ENCODE measurements at places on chromosomes 1 and 21.

GRCh38 chr1:9908871-9909233, 1.2 kb downstream of the CTNNBIP1 start:
- no peak for DNase-seq

- DNase-seq: no peak
Observed at GRCh38 chr1:61149010-61149860, 66.9 kb downstream of the NFIA start.

DNA sequence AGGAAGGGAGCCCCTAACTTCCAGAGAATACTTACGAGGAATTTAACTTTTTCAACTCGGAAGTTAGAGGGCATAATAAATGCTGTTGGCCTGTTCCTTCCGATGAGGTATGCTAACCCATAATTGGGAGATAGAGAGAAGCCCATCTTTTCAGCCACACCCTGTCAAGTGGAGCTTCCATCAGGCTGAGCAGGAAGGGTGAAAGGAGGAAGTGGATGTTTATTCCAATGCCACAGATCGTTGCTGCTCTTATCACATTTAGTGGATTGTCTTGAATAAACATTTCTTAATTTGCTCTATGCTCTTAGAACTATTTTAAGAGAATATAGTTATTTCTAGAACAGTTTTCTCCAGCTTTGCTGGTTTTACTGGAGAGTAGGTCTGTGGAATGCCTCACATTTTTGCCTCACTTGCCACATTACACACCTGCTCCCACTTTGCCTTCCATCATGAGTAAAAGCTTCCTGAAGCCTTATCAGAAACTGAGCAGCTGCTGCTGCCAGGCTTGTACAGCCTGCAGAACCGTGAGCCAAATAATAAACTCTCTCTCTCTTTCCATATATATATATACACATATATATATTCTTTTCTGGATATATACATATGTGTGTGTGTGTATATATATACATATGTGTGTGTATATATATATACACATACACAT, 60.0 kb upstream of the RGS21 start:
- DNase-seq: no peak

- no peak for DNase-seq
Observed at GRCh38 chr21:35236090-35236489, 187.0 kb upstream of the RUNX1 start.

DNA sequence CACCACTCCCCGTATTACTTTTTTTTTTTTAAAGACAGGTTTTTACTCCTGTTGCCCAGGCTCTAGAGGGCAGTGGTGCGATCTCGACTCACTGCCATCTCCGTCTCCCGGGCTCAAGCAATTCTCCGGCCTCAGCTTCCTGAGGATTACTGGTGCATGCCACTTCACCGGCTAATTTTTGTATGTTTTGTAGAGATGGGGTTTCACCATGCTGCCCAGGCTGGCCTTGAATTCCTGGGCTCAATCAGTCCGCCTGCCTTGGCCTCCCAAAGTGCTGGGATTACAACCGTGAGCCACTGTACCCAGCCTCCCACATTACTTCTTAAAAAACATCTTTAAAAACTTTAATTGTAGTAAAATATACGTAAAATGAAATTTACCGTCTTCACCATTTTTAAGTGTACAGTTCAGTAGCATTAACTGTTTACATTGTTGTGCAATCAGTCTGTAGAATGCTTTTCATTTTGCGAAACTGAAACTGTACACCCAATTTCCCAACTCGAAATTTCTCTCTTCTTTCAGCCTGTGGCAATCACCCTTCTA, 77.0 kb downstream of the ZMYM4 start:
- no peak for DNase-seq

- DNase-seq: no peak
Observed at GRCh38 chr1:109807822-109808680, 44.3 kb upstream of the EPS8L3 start.

DNA sequence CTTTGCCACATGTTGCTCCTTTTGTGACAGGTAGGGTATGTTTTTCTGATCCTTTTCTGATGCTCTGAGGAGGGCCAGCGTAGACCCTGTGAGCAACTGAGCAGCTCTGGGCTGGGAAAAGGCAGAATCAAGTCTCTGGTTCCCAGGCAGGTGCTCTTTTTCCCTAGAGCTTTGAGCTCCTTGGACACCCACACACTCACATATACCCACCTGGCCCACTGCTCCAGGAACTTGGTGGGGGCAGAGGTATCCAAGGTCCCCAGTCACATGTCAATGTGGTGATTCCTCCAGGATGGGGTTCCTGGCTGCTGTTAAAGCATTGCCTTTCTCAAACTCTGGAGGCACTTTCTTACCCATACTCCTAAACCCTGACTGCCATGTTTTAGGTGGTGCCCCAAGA, 5.4 kb downstream of the CD2 start:
- DNase-seq: no peak

DNA sequence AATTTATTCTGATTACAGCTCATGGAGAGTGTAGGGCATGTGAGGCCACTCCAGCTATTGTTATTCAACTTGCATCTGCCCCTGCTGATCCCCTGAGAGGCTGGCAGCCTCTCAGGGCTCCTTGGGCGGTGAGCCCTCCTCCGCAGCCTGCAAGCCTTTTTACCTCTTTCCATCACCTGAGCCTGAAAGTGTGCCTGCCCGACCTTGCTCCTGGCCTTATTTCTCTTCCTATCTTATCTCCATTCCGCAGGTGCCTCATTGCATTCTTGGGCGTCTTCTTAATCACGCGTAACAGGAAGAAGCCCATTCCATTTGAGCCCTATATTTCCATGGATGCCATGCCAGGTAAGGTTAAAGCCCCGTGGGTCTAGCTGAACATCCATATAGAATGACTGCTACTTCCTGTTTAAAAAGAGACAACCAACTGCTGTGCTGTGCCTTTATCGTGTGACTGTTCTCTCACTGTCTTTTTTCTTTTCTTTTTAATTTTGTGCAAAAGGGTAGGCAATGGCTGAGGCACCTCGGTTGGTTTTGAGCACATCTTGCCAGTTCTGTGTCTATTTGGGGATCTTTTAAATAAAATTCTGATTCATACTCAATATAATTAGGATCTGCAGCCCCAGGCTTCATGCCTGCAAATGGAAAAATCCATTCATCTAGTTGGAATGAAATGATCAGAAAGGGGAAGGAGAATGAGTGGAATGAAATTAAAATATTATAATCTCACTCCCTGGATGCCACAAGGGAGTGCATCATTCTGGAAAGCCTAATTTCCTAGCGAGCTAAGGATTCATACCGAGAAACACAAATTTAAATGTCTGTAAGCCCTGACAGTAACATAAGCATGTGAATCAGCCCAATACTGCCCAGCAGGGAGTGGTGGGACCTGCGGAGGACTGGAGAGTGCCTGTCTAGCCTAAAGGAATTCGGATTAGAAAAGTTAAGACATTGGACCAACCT, 38.6 kb upstream of the RCAN3 start:
- DNase-seq: no peak

DNA sequence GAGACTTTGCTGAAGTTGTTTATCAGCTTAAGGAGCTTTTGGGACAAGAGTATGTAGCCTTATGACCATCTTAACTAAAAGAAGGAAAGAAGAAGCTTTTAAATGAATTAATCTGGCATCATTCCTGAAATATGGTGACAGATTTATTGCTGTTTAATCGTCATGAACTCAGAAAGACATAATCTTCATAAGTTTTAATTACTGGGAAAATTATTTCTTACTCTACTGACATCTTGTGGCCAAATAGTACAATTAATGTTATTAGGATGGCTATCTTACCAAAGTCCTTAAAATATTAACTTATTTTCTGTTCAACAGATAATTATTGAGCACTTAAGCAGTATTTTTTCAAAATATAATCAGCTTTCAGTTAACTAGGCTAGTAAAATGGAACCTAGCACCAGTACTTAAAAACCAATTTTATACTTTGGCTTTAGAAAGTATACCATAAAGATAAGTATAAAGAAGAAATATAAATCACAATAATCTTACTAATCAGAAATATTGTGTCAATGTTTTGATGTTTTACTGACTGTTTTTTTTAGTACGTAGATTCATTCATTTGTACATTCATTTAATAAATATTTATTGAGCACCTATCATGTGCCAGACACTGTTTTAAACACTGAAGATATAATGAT, 34.7 kb upstream of the GPR25 start:
- no peak for DNase-seq

- no peak for DNase-seq
Observed at GRCh38 chr1:151519667-151520066, 8.5 kb downstream of the CGN start.

- DNase-seq: no peak
Observed at GRCh38 chr1:85460555-85461088, 4.3 kb downstream of the DDAH1 start.

DNA sequence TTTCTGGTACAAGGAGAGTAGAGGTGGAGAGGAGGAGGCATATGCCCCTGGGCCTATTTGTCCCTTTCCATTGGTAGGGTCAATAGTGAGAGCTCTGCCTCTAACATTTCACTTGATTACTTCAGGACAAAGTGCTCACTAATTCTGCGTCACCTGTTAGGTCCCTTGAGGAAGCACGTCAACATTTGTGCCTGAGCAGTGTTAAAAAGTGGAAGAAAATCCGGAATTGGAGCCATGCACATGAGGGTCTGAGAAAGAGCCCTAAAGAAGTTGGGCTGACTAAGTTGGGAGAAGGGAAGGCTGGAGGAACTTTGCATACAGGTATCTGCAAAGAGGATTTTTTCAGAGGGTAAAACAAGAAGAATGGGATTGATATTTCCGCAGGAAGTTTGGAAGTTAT, 1.9 kb downstream of the SLC25A44 start:
- no peak for DNase-seq

- no peak for DNase-seq
Observed at GRCh38 chr1:232048481-232048880, 421.9 kb downstream of the DISC1 start.

GRCh38 chr1:64263856-64264255, 60.4 kb downstream of the UBE2U start:
- no peak for DNase-seq

DNA sequence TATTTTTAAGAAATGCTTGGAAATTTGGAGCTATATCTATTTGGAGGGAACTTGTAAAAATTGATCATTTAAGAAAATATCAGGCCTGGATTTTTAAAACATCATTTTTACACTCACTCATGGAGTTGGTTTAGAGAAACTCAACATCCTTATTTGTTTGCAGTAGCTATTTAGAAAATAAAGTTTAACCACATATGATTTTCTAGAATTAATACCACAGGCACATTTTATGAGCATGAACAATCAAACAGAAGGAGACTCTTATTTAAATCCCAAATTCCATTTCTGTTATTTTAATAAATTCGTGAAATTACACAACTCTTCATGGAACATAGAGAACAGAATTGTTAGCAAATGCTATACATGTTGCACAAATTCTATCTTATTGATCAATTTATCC, 3.2 kb downstream of the CDKN2C start:
- no peak for DNase-seq

DNA sequence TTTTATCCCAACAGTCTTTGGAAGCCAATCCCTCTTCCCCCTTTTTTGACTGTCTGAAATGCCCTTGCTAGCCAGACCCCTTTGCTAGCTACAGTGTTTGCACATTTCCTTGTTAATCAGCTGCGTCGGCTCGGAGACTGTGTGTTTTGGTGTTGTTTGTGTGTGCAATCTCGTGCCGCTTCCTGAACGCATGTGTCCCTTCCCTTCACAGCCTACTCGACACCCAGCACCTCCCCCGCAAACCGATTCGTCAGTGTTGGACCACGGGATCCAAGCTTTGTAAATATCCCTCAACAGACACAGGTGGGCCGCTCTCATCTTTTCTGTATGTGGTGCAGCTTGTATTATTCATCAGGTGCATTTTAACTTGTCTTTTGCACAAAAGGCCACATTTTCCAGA, 298.7 kb downstream of the TM2D1 start:
- no peak for DNase-seq

DNA sequence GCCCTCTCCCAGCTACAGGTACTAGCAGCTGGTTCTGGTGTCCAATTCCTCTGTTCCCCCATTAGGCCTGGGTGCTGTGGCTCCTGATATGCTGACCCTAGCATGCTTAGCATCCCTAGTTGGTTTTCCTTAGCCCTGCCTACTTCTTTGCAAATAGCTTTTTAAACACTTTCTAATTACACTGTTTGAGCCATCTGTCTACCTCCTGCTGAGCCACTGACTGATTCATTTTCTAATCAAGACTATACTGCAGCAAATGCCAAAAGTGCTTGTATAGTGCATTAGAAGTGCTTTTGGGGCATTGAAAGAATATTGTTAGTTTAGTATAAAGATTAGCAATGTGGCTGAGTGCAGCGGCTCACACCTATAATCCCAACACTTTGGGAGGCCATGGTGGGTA, 36.3 kb downstream of the ERICH3 start:
- no peak for DNase-seq

DNA sequence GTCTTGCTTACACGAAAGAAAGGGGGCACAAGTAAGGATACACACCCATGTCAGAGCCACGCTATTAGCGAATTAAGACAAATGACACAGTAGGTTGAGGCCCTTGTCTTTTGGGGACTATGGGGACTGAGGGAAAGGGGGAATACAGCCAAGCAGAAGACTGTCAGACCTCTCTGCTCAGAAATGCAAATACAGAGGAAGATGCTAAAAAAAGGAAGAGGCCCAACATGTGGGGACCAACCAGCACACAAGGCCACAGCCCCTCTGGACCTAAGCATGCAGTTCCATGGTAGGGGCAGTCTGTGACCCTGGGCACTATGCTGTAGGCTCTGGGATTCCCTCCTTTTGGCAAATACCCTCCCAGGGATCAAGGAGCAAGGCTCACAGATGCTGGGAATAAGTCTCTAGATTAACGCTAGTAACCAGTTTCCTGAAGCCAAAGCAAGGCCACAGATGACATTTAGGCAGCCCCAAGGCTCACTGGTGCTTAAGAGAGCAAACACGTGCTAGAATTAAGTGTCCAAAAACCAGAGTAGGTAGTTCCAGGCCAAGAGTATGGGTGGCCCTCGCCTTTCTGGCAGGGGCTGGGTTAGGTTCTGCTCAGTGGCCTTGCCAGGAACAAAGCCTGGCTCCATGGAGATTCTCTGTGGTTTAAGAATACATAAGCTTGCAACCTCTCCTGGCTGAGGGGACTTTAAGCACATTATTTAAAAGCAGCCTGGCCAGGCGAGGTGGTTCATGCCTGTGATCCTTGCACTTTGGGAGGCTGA, 38.2 kb downstream of the RABIF start:
- no peak for DNase-seq

DNA sequence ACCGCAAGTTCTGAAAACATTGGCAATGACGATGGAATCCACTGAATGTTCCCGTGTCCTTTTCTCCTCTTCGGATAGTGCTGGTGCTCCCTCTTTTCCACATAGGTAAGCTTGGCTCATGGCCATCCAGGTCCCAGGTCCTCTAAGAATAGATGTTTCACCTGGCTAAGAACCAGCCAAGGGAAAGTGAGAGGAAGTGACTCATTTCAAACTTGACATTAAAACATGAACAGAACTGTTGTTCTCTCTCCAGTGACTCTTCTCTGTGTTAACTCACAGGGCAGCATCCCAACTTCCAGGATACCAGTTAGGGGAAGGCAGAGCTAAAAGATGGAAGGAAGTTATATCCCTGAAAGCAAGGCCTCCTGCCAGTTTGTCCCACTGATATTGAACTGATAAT, 493.8 kb upstream of the CHRM3 start:
- DNase-seq: no peak

GRCh38 chr1:214791961-214792360, 189.0 kb downstream of the CENPF start:
- DNase-seq: no peak

Data from activated gamma-delta T cell (primary cell).